Stimulated activated CD4-positive, alpha-beta T cell treated with anti-CD3 and anti-CD28 coated beads, Interleukin-15, amount 100 ng/mL, for 24 hours (primary cell): ENCODE measurements at places on chromosomes 6 and 20.

DNA sequence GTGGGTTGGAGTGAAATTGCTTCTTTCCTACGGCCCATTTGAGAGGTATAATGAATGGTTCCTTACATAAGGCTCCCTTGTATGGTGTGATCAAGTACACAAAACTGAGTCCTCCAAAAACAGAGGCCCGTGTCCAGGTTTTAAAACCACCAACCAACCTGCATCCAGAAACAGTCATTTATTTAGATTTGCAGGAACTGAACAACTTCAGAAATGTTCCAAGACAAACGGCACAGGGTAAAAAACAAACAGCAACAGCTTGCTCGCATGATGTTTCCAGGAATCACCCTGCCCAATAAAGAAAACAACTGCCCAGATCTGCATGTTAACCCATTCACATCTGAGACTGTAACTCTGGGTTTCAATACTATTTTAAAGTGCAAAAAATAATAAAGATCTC lies 40.2 kb upstream of the TRAM2 start:
- DNase-seq: no peak

DNA sequence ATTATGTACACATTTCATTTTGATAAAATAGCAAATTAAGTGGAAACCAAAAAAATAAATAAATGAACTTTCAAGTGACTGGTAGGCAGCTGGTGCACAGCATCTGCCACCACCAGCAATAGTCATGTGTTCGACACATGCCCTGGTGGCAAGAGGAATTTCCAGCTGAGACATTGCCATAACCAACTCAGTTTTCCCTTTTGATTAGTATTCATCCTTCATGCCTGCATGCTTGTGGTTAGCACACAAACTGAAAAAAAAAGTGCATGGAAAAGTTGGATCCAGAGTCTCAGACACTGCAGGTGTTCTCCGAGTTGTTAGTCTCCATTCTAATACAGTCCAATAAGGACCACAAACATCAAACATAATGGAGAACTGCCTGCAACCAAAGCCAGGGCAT lies 156.0 kb upstream of the SOX4 start:
- no peak for DNase-seq

- DNase-seq: no peak
These were observed 39.1 kb downstream of the MDFI start for GRCh38 chr6:41677124-41677921.

GRCh38 chr6:165766026-165766425 lies 103.0 kb upstream of the PDE10A start:
- DNase-seq: no peak

- DNase-seq: no peak
These were observed 89.0 kb upstream of the KCNK16 start for GRCh38 chr6:39411465-39411864.

GRCh38 chr20:63979557-63980316 lies at the start of gene SAMD10:
SAMD10 (minus strand) TSS chr20:63979642; CDS start chr20:63979467, 175 bp downstream.
- DNase-seq: peak; percentile 93
